ENCODE measurements at places on chromosomes 16 and 17.

GRCh38 chr17:62680541-62681052 lies 53.1 kb downstream of the MRC2 start:
- DNase-seq: no peak

- no peak for DNase-seq
Measured at GRCh38 chr17:78529871-78530670, 47.1 kb downstream of the DNAH17 start.

GRCh38 chr16:86494565-86495356 lies 15.6 kb upstream of the FOXF1 start:
- DNase-seq: no peak

- no peak for DNase-seq
Measured at GRCh38 chr16:85929259-85929721, 30.3 kb downstream of the IRF8 start.

DNA sequence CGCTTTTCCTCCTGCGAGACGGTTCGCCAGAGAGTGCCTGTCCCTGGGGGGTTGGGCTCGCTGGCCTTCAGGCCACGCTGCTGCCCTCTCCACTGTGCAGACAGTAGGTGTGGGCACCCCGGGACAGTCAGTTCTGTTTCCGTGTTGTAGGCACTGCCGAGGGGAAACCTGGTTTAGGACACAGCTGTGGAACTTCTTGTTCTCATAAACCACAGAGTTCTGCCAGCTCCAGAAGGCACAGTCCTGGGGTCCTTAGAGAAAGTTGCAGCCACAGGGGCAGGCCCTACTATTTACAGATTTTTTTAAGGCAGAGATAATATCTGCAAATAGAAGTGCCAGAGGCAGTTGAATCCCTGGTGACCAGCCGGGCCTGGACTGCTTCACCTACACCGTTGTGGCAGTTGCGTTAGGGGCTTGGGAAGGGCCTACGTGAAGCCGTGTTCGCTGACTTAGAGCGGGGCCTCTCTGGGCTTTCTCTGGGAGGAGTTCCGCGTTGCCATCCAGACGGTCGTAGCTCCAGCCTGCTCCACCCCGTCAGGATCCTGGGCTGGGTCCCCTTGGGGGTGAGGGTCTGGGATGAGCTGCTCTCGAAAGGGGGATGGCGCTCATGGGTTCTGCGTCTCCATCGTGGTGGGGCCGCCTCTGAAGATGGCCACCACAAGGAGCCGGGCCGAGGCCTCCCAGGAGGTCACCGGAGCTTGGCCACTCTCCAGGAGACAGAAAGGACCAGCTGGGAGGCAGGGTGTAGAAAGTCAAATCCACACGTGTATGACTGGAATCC lies 126.3 kb downstream of the BANP start:
- DNase-seq: no peak

- DNase-seq: no peak
Measured at GRCh38 chr16:3158026-3158509, 23.2 kb downstream of the ZNF213 start.

All from CD4-positive, alpha-beta T cell treated with Interleukin-2 at 100 ng/mL for 4 hours (primary cell).